Stimulated activated CD4-positive, alpha-beta T cell treated with anti-CD3 and anti-CD28 coated beads, Interleukin-1b, Interleukin-23, amount 100 ng/mL, for 4 hours (primary cell): ENCODE measurements at places on chromosomes 11 and 22.

GRCh38 chr11:75474878-75475766 is 42.1 kb upstream of the KLHL35 start:
- peak; percentile 24 for DNase-seq

DNA sequence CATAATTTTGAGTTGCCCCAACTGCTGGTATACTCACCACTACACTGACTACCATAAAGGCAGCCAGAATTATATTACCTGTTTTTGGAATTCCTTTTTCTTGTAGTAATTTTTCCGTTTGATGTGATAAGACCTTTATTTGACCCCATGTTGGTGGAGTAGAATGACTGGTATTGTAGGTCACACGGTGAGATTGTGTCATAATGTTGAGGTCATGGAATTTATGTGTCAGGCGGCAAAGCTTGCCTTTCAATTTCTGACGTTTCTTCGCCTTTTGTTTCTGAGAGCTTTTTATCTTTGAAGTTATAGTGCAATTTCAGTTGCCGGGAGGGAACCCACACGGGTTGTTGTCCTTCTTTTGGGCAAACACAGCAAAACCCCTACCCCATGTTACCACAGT is 13.0 kb downstream of the OR52K1 start:
- no peak for DNase-seq

DNA sequence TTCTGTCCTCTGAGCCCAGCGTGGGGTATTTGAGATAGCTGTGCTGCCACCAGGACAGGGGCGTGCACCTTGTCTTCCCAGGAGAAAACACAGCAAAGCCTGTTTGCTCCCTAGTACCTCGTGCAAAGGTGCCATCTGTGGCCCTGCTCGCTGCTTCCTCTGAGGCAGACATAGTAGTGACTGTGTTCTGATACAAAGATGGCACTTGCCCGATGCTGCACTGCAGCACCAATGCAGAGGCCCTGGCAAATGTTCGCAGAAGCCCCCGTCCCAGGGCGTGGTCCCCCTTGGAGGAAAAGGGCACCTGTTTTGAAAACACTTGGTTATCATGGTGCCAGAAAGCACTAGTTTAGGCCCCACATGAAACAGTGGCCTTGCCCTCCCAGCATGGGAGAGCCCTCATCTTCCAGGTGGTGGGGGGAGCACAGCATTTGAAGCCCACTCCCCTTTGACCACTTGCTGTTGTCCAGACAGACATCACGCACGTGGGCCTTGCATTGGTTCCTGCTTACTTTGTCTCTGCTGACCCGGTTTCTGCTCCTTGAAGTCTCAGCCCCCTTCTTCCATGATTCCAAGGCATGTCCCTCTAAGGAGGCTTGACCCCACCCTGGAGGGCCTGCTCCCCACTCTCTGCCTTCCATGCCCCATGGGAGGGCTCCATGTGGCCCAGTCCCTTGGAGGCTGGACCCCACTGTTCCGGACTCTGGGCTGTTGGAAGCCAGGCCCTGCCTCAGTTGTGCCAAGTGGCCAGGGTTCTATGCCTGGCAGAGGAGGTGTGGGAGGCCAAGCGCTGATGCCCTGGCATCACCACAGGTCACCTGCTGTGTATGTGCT is 109.4 kb downstream of the KCNQ1OT1 start:
- no peak for DNase-seq

DNA sequence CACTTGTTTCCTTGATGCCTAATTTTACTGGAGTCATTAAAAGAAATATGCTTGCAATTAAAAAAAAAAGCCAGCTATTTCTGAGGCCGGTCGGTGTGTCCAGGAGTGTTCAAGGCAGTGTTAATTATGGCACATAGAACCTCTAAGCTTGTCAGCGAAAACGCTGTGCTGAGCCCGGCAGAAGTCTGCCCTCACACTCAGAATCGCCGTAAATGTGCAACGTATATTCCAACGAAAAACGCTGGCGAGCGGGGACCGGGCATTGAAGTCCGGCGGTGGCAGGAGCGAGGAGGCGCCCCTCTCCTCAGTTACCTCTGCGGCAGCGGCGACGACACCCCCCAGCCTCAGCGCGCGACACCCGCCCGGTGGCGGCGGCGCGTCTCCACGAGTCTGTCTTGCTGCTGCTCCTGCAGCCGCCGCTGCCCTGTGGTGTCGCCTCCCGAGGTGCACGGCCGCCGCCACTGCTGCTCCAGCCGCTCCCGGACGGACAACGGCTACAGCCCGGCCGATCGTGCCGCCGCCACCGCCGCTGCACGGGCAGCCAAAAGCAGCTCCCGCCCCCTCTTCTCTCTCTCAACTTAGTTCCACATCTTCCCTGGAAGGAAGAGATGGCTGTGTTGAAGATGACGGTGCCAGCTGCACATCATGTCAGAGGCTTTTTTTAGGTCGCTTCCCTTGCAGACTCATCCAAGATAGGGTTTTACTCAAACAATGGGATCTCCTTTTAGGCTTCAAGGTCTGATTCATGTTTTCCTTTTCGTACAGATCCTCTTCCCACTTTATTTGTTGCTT is 56.0 kb downstream of the JAM3 start:
- no peak for DNase-seq

DNA sequence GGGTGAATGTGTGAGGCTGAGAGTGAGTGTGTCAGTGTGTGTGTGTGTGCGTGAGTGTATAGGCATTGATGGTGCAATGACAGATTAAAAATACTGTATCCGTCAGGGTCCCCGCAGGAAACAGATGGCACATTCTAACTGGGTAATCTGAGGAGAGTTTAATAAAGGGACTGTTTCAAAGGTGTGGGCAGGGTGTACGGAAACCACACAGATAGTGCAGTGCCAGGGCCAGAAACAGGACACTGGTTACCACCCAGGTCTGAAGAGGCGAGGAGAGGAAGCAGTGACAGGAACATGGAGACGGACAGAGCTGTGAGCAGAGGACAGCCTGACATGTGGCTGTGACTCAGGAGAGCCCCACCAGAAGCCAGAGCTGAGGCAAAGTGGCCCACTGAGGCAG is 16.5 kb downstream of the P2RX3 start:
- no peak for DNase-seq

- no peak for DNase-seq
Measured at GRCh38 chr11:331358-332060, 10.8 kb upstream of the IFITM3 start.

GRCh38 chr22:45290410-45290936 is 5.7 kb downstream of the UPK3A start:
- DNase-seq = no peak

DNA sequence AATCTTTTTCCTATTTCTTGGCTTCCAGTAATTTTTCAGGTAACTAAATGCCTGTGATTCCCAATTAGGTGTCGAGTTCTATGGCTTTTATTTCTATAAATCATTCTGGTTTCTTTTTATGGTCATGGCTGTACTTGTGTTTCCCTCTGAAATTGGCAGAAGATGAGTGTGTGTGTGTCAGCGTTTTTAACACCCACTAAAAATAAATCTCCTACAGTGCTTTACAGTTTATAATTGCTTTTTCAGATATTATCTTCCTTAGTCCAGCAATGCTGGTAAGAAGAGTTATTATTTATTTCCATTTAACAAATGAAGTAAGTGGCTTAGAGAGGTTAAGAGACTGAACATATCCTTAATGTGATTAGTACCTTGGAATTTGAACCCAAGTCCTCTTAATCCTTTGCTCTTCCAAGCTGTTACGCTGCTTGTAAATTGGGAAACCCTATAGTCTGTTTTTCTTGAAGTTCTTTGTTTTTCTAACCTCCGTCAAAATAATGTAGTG is 125.2 kb downstream of the TEAD1 start:
- no peak for DNase-seq

DNA sequence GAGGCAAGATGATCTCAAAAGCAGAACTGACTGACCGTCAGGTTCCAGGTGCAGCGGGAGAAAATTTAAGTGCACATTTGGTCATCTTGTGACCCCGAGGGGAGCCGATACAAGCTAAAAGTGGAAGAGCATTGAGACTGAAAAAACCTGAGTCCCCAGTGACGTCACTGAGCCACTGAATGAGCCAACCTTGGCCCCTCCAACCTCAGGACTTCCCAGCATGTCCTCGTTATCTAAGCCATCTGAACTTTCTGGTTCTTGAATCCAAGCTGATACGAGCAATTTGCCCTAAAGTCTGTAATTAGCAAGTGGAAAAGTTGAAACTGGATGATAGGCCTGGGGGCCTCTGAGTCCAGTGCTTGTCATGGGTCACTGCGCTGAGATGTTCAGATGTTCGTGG is 51.1 kb upstream of the ISX start:
- DNase-seq = no peak

DNA sequence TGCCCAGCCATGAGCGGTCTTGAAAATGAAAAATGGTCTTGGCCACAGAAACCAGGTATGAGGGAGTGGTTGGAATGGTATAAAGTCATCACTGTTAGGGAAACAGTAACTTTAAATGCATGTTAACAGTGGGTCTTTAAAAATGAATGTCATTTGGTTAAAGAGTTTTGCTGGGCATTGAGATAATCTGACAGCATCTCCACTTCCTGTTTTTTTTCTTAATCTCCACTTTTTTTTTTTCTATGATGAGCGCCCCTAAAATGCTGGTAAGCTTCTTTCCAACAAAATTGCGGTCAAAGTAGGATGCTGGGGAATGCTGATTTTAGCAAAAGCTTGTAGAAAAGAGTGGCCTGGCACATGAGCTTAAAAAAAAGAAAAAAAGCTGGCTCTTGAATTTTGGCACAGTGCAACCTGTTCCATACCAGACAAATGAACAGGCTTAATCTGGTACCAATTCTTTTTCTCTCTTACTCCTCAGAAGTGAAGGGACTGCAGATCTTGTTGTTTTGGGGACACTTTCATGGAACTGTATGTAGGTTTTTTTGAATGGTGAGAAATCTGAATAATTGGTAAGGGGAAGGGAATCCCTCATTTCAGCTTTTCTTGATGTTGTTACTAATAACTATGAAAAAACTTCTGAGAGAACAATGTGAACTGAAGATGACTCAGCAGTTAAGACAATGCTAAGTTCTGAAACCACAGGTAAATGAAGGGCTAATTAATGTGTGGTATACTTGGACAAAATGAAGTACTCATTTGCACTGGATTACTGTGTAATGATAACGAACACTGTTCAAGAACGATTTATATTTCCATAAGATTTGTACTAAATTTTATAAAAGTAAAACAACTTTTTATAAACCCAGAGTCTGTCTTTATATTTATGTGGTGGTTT is 3.1 kb upstream of the ARHGEF12 start:
- DNase-seq = no peak

DNA sequence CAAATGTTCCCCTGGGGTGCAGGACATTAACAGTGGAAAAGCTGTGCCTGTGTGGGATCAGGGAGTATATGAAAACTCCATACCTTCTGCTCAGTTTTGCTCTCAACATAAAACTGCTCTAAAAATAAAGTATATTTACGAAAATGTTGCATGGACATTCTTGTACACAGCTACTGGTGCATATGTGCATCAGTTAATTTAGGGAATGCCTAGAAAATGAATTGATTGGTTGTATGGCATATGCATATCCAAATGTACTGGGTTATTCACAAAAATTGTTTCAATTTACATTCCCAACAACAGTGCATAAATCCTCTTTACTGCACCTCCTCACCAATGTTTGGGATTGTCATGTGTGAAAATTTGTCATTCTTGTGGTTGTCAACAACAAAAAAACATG is 251.1 kb upstream of the MPPED2 start:
- no peak for DNase-seq

DNA sequence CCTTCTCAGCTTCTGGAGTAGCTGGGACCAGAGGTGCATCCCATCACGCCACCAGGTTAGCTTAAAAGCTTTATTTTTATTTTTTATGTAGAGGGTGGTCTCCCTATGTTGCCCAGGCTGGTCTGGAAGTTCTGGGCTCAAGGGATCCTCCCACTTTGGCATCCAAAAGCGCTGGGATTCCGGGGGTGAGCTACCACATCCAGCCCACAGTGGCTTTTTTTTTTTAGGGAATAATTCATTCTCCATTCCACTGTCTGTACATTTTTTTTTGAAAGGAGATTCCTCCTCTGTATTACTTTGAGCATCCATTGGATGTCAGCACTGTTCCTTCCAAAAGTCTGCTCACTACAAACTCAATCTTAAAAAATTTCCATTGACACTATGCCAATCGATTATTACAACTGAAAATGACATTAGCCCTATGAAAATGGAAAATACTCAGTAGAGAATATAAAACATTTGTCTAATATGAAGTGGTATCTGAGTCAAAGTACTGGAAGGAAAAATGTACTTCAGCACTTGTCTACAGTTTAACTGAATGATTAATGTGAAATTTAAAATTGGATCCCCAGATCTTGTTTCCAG is 1.3 kb upstream of the LPXN start:
- no peak for DNase-seq

DNA sequence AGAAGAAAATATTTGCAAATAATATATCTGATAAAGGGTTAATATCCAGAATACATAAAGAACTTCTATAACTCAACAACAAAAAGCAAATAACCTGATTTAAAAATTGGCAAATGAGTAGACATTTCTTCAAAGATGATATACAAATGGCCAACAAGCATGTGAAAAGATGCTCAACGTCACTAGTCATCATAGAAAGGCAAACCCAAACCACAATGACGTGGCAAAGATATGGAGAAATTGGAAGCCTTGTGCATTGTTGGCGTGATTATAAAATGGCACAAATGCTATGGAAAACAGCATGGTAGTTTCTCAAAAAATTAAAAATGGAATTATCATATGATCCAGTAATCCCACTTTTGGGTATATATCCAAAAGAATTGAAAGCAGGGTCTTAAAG is 466.3 kb downstream of the TBC1D22A start:
- no peak for DNase-seq
